ENCODE measurements at places on chromosomes 11 and 22. TPM values are rescaled to one million over a fixed set of nuclear protein-coding genes. Genes with fewer than 3 reads are reported as not detected.

PANX3 gene
- polyA plus RNA-seq, result 0.03 TPM

FAT3 gene
- 0.73 TPM for polyA plus RNA-seq

DNA sequence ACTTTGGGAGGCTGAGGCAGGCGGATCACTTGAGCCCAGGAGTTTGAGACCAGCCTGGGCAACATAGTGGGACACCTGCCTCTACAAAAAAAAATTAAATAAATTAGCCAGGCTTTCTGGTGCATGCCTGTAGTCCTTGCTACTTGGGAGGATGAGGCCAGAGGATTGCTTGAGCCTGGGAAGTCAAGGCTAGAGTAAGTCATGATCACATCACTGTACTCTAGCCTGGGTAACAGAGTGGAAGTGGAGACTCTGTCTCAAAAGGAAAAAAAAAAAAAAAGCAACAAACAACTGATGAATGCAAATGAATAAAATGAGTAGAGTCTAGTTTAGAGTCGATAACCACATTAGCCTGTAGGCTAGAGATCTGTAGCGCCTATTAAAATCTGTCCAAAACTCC lies 3.9 kb upstream of the BCL2L13 start:
- no peak for DNase-seq

GRCh38 chr11:8392166-8392565 lies 128.5 kb upstream of the LMO1 start:
- DNase-seq, result no peak

DNA sequence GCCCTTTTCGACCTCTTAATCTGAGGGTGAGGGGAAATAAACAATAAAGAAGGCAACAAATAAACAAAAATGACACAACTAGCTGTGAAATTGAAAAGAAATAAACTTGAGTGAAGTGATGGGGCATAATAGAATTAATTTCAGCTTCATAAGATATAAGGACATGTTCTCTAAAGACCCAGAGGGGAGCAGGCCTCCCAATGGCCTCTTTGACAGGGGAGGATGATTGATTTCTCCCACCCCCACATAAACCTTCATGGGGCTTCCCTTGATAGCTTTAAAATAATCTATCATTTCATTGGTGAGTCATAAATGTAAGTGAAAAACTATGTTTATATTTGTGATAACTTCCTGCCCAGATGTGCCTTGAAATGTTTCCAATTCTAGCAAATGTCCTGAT lies 226.3 kb upstream of the RAG2 start:
- DNase-seq, result no peak

DNA sequence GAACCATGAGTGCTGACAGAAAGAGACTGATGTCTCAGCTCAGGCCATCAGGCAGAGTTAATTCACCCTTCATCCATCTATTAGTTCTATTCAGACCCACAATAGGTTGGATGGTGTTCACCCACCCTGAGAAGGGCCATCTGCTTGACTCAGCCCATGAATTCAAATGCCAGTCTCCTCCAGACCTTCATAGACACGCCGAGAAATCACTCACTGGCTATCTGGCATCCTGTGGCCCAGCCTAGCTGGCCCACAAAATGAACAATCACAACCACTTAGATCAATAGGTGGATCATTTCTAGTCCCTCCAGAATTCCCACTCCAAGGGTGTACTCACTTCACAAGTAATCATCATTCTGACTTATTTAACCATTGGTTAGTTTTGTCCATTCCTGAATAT lies 58.2 kb downstream of the MYEOV start:
- DNase-seq, result no peak

GRCh38 chr11:76669901-76670484 lies 554 bp downstream of the LRRC32 start:
- DNase-seq, result no peak
